ENCODE measurements at places on chromosomes 3 and 15. TPM values are rescaled to one million over a fixed set of nuclear protein-coding genes. Genes with fewer than 3 reads are reported as not detected.

The CPLX3 gene
- 10.8 TPM for total RNA-seq

The SMC4 gene
- 10.7 TPM for total RNA-seq

The CMTM8 gene
- total RNA-seq: 7.1 TPM

The KCNMB3 gene
- total RNA-seq: 1.6 TPM

The GPR27 gene
- 0.98 TPM for total RNA-seq

The EOMES gene
- total RNA-seq: not detected

The ARPIN gene
- 8.3 TPM for total RNA-seq

The EPB42 gene
- 1.1 TPM for total RNA-seq

The SKOR1 gene
- total RNA-seq: not detected

The RHOV gene
- not detected for total RNA-seq

The CYP8B1 gene
- total RNA-seq: not detected

The LRTM1 gene
- total RNA-seq: not detected

The LMAN1L gene
- total RNA-seq: 13.8 TPM

The C3orf20 gene
- total RNA-seq: not detected

The ATP1B3 gene
- total RNA-seq: 44.7 TPM

The ALDH1A3 gene
- total RNA-seq: 14.7 TPM

The CPEB1 gene
- 1.5 TPM for total RNA-seq

The ST8SIA2 gene
- 0.35 TPM for total RNA-seq

The TRIM42 gene
- total RNA-seq: not detected

The LEKR1 gene
- total RNA-seq: 0.70 TPM

The FAM107A gene
- 80.7 TPM for total RNA-seq

The CCR8 gene
- not detected for total RNA-seq

The BSN gene
- total RNA-seq: 0.63 TPM

The CCDC191 gene
- 0.75 TPM for total RNA-seq

The C3orf85 gene
- not detected for total RNA-seq

The CPN2 gene
- not detected for total RNA-seq

The RASGRF1 gene
- total RNA-seq: 1.0 TPM

The MAPKBP1 gene
- 10.5 TPM for total RNA-seq

The FSTL1 gene
- total RNA-seq: 327 TPM

The SCN11A gene
- total RNA-seq: 0.07 TPM

The SH2D7 gene
- not detected for total RNA-seq

The DNAJA4 gene
- total RNA-seq: 70.0 TPM

The TGM5 gene
- not detected for total RNA-seq

The OXTR gene
- 0.47 TPM for total RNA-seq

The AHSG gene
- total RNA-seq: not detected

The OR5K2 gene
- total RNA-seq: not detected

The RBP2 gene
- total RNA-seq: not detected

The ADAMTS17 gene
- total RNA-seq: 4.4 TPM

The TOPAZ1 gene
- not detected for total RNA-seq

The CLDN11 gene
- total RNA-seq: 9.0 TPM

The FBXL22 gene
- 20.1 TPM for total RNA-seq

The CLDN1 gene
- 9.0 TPM for total RNA-seq

The GOLGA8G gene
- total RNA-seq: not detected

The GOLGA6A gene
- not detected for total RNA-seq

The NDUFB5 gene
- total RNA-seq: 142 TPM

The USP3 gene
- total RNA-seq: 12.3 TPM

The ZNF660 gene
- total RNA-seq: 0.67 TPM

The MRPL3 gene
- 69.3 TPM for total RNA-seq

The SLC7A14 gene
- not detected for total RNA-seq

The CFAP20DC gene
- not detected for total RNA-seq

The ATP8B4 gene
- 2.0 TPM for total RNA-seq

The AMT gene
- total RNA-seq: 17.6 TPM

The ARPP21 gene
- total RNA-seq: not detected

The LXN gene
- 20.5 TPM for total RNA-seq

The MYEF2 gene
- total RNA-seq: 11.1 TPM

The WDR49 gene
- total RNA-seq: 14.8 TPM

The RYK gene
- 46.2 TPM for total RNA-seq

All from right atrium auricular region (tissue), 2 donors.